ENCODE measurements at places on chromosomes 3 and 15. TPM values are rescaled to one million over a fixed set of nuclear protein-coding genes. Genes with fewer than 3 reads are reported as not detected.

Gene CP
- 0.28 TPM for total RNA-seq

DNA sequence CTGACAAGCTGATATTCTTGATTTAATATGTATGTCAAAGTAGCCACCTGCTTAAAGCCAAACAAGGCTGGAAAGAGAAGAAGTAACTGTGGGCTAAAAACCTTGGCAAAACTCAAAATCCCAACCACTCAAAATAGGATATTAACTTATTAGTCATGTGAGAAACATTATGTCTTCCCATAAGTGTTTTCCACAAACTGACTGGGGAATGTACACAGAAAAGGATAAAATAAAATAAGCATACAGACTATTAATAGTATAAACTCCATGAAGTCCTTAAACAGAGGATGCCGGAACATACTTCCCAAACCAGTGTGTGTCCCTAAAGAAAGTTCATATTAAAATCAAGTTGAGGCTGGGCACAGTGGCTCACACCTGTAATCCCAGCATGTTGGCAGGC lies 263.7 kb upstream of the THBS1 start:
- no peaks in the 10 kb centered on the region for H3K27me3 ChIP-seq
- H3K4me3 ChIP-seq, result no peak overlapping the region
- DNase-seq, result peak; percentile 82
- peak overlapping the region; percentile 99 for H3K27ac ChIP-seq
- H3K36me3 ChIP-seq, result no peaks in the 10 kb centered on the region

- H3K27me3 ChIP-seq, result peaks cover 6% of the 10 kb centered on the region
- no peak for DNase-seq
- no peak overlapping the region for H3K4me3 ChIP-seq
- no peaks in the 10 kb centered on the region for H3K36me3 ChIP-seq
- no peak overlapping the region for H3K27ac ChIP-seq
Observed at GRCh38 chr3:59381282-59381681, 331.5 kb upstream of the CFAP20DC start.

DNA sequence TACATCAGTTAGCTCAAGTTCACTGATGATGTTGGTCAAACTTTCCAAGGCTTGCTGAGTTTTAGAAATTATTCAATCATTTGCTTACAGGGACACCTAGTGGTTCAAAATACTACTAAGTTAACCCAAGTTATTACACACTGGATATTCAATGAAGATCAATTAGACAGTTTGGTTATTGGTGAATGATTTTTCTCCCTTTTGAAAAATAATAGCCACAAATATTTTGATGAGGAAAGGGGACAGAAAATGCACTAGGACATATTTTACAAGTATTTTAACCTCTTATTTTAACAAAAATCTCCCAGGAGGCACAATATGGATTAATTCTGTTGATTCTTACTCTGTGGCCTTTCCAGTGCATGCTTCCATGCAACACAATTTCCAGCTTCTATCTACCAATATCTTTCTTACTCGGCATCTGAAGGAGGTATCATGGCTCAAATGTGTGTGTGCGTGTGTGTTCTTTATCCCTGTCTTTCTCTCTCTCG lies 20.1 kb upstream of the GOLGA6L2 start:
- H3K4me1 ChIP-seq, result no peaks in the 10 kb centered on the region
- no peak overlapping the region for H3K4me3 ChIP-seq
- H3K36me3 ChIP-seq, result no peaks in the 10 kb centered on the region
- H3K27me3 ChIP-seq, result no peaks in the 10 kb centered on the region

Gene PP2D1
- not detected for total RNA-seq

DNA sequence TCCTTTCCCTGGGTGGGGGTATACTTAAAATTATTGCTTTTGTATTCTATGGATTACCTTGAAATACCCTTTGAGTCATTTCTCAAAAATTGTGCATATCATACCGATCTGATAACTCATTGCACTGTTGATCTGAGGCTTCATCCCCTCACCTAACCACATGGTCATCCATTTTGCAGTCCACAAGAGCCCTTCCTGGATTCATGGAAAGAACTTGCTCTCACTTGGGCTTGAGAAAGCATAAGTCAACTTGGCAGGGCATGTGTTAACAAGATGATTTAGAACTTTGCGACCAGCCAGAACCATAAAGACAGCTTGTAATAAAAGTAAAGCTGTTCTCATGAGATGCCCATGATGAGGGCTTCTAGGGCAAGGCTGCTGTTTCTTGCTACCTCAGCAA lies 22.2 kb downstream of the MME start:
- no peaks in the 10 kb centered on the region for H3K36me3 ChIP-seq
- no peak overlapping the region for H3K4me3 ChIP-seq
- peak; percentile 62 for DNase-seq

Gene TBC1D5
- 57.0 TPM for total RNA-seq

DNA sequence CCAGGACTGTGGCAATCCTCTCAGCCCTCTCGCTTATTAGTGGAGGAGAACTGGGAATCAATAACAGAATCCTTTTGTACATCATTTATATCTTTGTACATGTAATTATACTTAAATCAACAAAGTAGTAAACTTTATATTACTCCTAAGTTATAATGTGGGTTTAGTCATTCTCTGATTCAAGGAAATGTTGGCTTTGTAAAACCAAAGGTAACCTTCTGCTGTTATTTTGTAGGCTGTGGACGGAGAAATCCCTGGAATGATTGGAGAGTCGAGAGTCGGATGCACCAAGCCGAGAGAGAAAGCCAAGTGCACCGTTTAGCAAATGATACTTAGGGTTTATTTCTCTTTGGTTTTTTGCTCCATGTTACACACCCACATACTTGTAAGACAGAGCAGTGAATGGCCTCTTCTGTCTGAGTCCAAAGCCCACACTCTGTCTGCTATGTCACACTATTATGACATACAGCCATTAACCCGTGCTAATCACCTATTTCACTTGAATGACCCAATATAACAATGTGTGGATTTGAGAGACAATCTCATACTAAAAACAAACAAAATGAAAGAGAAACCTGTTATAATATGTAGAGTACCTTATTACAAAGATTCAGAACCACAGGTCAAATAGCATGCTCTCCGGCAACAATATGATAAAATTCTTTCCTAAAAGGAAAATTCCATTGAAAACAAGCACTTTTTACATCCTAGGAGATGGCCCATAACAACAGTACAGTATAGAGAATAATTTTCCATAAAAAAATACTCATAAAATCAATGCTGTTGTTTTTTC lies 72.2 kb downstream of the MECOM start:
- no peak overlapping the region for H3K4me3 ChIP-seq
- no peak for DNase-seq
- H3K36me3 ChIP-seq, result no peaks in the 10 kb centered on the region
- H3K27ac ChIP-seq, result no peak overlapping the region

Gene GOLGA8S
- under 0.01 TPM for total RNA-seq

DNA sequence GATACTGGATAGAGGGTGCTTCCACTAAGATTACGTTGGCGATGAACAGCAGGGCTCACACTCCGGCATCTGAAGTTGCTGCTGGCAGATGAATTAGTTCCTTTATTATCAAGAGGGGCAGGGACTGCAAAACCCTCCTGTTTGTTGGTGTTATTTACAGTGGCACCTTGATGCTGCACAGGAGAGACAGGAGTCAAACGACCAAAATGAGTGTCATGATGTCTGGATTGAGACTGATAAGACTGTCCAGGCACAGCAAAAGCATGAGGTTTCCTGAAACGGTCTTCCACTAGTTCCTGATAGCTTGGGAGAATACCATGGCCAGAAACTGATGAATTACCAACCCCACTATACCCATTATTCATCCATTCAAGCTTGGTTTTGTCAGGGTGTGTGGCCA lies 100.8 kb upstream of the NEDD4 start:
- H3K36me3 ChIP-seq, result peaks cover 35% of the 10 kb centered on the region
- no peaks in the 10 kb centered on the region for H3K27me3 ChIP-seq
- H3K4me1 ChIP-seq, result no peaks in the 10 kb centered on the region
- DNase-seq, result no peak
- no peak overlapping the region for H3K27ac ChIP-seq

- no peaks in the 10 kb centered on the region for H3K4me1 ChIP-seq
- peaks cover 5% of the 10 kb centered on the region for H3K36me3 ChIP-seq
- H3K27ac ChIP-seq, result no peak overlapping the region
- no peak overlapping the region for H3K4me3 ChIP-seq
Observed at GRCh38 chr15:36926427-36926825, 173.9 kb downstream of the MEIS2 start.

GRCh38 chr3:16768956-16769355 lies 115.8 kb upstream of the PLCL2 start:
- no peaks in the 10 kb centered on the region for H3K4me1 ChIP-seq
- H3K4me3 ChIP-seq, result no peak overlapping the region
- H3K27ac ChIP-seq, result no peak overlapping the region
- no peak for DNase-seq
- H3K36me3 ChIP-seq, result no peaks in the 10 kb centered on the region

DNA sequence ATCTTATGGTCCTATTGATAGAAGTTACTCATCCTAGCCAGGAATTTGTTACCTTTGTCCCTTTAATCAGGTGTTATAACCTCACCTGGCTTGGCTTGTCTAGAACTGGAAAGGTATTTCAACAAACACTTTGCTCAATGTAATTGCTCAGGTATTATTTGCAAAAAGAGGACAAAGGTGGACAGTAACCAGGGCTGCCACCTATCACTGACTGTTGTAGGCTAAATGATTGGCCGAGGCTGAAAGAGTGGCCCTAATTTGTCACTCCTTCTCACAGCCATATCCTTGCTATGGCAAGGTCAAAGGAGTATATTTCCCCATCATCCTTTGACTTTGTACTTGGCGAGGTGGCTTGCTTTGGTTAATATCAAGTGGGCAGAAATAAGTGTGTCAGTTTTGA lies 2.7 kb upstream of the SELENOS start:
- no peaks in the 10 kb centered on the region for H3K27me3 ChIP-seq
- DNase-seq, result no peak

Gene RCCD1
- 4.4 TPM for total RNA-seq

Measured in IMR-90 (cell line).